Stimulated activated CD4-positive, alpha-beta T cell treated with anti-CD3 and anti-CD28 coated beads, Interleukin-1b, Interleukin-23, amount 100 ng/mL, for 24 hours (primary cell): ENCODE measurements at places on chromosomes 12 and 14.

DNA sequence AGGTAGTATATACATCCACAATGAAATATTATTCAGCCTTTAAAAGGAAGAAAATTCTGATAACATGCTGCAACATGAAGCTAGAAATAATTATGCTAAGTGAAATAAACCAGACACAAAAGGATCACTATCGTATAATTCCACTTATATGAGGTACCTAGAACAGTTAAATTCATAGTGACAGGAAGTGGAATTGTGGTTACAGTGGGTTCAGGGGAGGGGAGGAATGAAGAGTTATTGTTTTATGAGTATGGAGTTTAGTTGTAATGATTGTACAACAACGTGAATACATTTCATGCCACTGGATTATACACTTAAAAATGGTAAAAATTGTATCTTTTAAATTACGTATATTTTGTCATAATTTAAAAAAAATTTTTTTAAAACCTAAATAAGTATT lies 21.0 kb downstream of the EEA1 start:
- no peak for DNase-seq

DNA sequence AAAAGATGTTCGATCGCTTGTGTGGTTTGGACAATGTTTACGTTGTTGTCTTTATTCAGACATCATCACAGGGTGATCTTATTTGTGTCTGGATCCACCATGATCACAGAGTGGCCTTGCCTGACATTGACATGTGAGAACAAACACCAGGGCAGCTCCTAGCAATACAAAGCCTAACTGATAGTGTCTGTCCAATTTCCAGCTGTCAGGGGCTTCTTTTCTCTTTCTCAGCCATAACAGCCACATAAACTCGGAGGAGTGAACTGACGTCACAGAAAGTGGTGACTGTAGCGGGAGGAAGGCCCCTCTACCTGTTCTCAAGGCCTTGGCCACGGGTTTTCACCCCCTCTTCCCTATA lies 5.8 kb upstream of the SLC6A13 start:
- DNase-seq = no peak

- no peak for DNase-seq
Measured at GRCh38 chr14:93126111-93126510, 10.4 kb upstream of the ITPK1 start.

DNA sequence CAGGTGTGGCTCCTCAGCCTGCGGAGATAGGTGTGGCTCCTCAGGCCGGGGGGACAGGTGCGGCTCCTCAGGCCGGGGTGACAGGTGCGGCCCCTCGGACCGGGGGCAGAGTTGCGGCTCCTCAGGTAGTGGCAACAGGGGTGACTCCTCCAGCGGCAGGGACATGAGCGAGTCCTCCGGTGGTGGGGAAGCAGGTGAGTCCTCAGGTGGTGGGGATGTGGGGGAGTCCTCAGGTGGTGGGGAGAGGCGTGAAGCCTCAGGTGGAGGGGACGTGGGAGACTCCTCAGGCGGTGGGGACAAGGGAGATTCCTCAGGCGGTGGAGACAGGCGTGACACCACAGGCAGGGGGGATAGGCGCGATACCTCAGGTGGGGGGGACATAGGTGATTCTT lies 9.2 kb downstream of the KMT2D start:
- no peak for DNase-seq

- DNase-seq = no peak
Measured at GRCh38 chr12:29726321-29726692, 57.4 kb downstream of the TMTC1 start.

GRCh38 chr12:79415746-79416435 lies 274.9 kb downstream of the PAWR start:
- DNase-seq = no peak
